Panc1 (cell line): ENCODE measurements at places on chromosomes 3 and 15.

GRCh38 chr3:13501958-13502790, 22.1 kb downstream of the HDAC11 start:
- no peak for DNase-seq

DNA sequence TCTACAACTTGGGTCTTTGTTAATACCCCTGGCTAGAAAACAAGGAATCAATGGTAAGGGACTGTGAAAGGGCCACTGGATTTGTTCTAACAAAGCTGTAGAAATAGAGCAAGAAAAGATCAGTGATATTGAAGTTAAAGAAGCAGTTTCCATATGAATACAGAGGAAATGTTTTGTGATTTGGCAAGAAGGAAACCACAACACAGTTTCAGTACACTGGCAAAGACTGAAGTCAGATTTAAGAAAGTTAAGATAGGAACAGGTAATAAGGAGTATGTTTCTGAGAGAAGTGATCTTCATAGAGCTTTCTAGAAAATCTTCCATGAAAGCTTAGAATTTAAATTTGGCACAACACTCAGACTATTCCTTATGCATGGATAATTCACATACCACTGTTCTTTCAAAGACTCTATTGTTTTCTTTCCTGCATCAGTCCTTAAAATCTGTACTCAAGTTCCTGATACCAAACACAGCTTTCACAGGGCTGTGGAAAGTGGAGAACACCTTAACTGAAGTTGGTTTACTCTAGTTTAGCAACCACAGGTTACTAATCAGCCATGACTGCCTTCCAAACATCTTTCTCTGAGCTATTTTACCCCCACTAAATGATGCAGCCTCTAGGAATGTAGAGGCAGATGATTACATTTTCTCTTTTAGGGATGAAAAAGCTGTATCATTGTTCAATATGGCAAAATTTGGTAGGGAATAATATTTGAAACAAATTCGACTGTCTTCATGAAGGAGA, 32.4 kb upstream of the ALCAM start:
- DNase-seq = no peak

- no peak for DNase-seq
Measured at GRCh38 chr3:111577798-111578685, 17.1 kb downstream of the ZBED2 start.

GRCh38 chr3:25532431-25533162, 104.5 kb downstream of the RARB start:
- DNase-seq = peak; percentile 2

- DNase-seq = no peak
Measured at GRCh38 chr15:69424748-69425413, 10.7 kb downstream of the KIF23 start.

- no peak for DNase-seq
Measured at GRCh38 chr3:114550165-114550564, 256.3 kb downstream of the TIGIT start.

- DNase-seq = no peak
Measured at GRCh38 chr15:76987276-76987675, 7.7 kb upstream of the PSTPIP1 start.

DNA sequence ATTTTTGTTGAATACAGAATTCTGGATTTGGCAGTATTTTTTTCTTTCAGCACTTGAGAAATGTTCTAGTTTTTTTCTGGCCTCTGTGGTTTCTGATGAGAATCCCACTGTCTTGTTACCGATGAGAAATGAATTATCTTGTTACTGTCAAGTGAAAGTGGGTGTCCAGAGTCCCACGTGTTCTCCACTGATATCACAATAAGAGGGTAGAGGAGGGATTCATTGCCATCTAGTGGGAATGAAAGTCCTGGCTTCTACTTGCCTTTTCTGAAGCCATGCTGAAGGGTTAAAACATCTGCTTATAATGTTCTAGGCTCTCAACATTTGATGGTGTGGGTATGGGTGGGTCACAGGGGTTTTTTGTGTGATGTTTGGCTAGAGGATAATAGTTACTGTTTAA, 66.1 kb downstream of the SEC22A start:
- DNase-seq = no peak

GRCh38 chr3:100665230-100665629, 44.1 kb upstream of the TFG start:
- no peak for DNase-seq

- no peak for DNase-seq
Measured at GRCh38 chr3:127328421-127328820, 40.6 kb upstream of the PRR20G start.

- no peak for DNase-seq
Measured at GRCh38 chr3:111998636-111999483, at the start of gene TAGLN3. Gene TAGLN3 (plus strand): TSS chr3:111998922. CDS start chr3:111999423, 501 bp downstream.

DNA sequence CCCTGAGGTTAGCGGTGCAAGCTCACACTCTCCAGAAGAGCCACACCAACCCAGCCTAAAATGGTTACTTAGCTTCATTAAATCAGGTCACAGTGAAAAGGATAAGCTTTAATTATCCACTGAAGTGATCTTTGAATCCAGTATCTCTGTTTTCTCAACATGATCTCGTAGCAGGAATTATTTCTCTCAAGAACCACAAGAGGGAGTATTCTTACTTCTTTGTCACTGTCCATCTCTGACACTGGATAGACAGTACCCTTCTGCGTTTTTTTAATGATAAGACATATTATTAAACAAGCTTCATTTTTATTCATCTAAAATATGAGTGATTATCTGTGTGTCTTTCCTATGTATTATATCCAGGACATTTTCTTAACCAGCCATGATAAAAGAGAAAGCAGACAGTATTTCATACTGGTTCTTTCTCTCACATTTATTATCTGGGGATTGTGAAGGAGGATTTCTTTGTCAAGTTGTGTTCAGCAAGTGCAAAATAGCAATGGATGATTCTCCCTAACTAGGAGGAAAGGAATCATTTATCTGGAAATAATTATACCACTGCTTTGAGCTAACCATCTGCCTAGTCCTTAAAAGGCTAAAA, 105.4 kb upstream of the CCDC54 start:
- DNase-seq = peak; percentile 4

GRCh38 chr15:23035964-23036566, 3.3 kb downstream of the TUBGCP5 start:
- peak; percentile 43 for DNase-seq

DNA sequence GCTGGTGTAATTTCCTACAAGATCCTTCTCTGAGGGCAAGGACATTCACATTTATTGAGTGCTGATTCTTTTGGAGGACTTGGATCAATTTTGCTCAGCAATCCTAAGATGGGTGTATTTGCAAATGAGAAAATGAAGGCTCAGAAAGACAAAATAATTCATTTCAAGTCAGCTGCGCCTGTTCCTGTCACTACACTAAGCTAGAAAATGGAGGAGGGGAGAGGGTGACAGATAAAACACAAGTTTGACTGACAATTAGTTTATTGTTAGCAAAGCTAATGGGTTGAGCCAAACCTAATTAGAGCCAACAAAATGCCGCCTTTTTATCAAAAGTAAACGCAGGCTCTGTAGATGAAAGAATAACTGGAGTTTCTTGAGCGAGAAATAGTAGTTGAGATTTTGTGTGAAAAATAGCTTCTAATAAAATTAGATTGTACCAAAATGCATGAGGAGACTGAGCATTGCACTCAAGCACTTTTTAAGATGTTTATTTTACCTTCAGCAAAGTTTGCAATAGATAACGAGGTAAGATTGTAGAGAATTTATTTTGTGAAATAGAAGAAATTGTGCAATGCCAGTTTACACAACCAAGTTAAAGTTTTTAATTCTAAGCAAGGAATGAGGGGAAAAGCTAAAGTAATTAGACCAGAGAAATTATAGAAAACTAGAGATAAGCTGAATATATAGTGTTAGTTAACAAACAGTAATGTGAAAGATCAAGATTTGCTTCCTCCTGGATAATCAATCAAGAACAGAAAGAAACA, 39.6 kb upstream of the SECISBP2L start:
- no peak for DNase-seq

DNA sequence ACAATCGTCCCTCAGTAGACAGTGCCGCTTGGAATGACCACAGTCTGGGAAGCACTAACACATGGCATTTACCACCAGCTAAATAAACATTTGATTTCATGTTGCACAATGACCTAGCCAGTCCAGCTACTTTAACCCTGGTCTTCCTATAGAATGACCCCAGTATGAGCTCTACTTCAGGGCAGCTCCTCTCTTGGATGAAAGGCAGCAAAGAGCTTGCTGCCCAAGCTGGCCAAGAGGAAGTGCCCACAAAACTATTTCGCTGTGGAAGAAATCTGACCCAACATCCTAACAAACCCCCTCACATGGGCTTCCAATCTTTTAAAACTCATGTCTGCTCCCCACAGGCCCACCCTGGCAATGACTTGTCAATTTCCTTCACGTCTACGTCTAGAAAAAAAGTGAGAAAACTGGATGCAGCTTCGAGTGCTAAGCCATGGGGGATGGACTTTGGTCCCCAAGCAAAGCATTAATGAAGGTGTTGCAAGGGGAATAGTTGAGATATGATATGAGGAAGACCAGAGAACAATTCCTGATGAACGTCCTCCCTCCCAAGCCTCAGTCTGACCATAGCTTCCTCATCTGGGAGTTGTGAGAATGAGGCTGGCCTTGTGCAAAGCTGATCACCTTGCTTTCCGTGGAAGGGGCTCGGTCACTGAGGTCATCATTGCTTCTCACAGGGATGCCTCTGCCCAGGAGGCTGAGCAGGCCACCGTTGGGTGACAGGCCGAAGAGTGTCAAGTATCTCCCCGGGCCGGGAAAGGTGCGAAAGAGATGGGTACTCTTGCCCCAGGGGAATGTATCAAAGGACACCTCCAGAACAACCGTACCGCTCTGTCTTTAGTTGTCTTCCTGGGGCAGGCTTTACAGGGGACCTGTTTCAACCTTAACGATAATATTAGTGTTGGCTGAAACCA, 964 bp downstream of the SLC25A20 start:
- DNase-seq = no peak

DNA sequence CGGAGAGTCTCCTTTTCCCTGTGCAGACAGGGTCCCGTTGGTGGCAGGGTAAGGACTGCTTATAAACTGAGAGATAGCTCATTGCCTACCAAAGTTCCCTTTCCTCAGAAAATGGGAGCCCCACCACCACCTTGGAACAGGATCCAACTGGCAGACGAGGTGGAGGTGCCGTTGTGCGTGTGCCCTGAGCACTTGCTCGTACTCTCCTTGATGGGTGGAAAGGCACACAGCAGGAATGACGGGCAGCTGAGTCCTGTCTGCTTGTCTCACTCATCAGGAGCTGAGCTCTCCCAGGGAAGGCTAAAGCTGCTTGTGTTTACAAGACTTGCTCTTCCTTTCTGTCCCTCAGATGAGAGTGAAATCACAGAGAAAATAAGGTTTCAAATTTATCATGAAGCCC, 60.7 kb downstream of the B3GNT5 start:
- DNase-seq = no peak

DNA sequence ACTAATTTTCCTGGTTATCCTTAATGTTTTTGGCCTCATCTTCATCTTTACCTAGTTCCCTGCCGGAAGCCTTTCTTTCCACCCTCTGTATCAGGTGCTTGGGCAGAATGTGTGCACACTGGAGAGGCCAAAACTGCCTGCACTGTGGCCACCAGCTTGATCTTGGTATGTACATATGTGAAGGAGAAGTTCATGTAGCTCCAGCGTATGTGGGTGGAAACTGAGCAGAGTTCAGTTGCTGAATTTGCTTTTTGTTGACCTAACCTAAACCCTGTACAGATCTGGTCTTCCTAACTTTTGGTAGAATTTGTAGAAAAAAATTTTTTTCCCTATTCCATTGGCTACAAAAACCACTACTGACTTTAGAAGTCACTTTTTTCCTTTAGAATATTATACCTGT, 65.9 kb upstream of the IGSF10 start:
- DNase-seq = no peak

- DNase-seq = no peak
Measured at GRCh38 chr3:4642611-4643010, 149.5 kb downstream of the ITPR1 start.

- no peak for DNase-seq
Measured at GRCh38 chr3:5205165-5205941, 17.8 kb downstream of the EDEM1 start.

DNA sequence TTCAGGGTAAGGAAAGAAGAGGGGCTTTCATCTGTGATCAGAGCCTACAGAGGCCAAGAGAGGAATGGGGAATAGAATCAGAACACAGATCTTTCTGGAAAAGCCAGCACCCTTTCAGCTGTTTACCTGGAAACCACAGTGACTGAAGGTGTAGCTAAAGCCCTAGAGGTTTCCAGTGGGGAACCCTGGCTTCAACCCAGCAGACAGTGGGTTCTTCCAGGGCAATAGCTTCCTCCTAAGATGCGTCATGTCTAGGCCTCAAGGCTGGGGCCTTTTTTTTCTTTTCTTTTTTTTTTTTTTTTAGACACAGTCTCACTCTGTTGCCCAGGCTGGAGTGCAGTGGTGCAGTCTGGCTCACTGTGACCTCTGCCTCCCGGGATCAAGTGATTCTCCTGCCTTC, 3.1 kb upstream of the CPNE9 start:
- no peak for DNase-seq

- DNase-seq = no peak
Measured at GRCh38 chr3:8307545-8308110, 194.0 kb upstream of the LMCD1 start.

- DNase-seq = no peak
Measured at GRCh38 chr3:84965141-84965540, 6.4 kb downstream of the CADM2 start.

DNA sequence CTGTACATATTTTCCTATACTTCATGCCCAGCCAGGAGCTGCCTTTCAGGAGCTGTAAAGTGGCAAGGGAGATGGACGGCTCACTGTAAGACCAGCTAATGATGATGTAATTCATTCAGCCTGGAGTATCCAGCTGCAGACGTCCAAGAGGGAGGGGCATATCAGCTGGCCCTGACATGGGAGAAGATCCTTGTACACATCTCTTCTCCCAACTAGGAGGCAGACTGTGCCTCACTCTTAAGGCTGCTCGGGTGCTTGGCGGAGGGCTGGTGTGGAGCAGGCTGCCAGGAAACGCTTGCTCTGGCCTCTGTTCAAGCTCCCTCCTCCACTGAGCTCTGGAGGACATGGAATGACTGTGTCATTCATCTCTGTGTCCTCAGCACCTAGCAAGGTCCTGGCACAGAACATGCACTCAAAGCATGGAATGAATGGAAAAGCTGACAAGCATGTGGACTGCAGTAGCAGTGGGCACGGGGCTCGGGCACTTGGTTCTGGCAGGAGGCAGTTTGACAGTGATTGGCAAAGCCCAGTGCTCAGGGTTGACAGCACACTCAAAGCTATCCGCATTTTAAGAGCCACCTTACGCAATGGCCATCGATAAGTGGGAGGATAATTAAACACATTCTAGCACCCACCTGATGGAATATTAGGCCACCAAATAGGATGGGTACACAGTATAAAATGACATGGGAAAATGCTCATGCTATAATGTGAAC, 72.4 kb downstream of the TBC1D2B start:
- no peak for DNase-seq

DNA sequence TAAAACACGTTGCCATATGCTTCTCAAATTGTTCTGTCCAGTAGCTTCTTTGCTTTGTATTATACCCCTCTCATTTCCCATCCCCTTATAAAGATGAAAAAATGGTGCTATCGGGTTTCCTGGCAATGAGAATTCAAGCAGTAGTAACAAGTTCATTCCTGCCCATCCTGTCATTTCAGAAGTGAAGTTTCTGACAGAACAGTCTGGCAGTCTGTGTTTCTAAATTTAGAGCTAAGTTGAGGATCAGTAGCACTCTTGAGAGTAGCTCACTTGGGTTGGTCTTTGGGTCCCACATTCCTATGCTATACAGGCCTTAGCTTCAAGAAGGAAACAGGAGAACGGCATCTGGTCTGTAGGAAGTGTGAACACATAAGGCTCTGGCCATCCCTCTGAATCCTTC, 134.6 kb downstream of the GHSR start:
- DNase-seq = no peak
